ENCODE measurements at places on chromosomes 5 and 9.

DNA sequence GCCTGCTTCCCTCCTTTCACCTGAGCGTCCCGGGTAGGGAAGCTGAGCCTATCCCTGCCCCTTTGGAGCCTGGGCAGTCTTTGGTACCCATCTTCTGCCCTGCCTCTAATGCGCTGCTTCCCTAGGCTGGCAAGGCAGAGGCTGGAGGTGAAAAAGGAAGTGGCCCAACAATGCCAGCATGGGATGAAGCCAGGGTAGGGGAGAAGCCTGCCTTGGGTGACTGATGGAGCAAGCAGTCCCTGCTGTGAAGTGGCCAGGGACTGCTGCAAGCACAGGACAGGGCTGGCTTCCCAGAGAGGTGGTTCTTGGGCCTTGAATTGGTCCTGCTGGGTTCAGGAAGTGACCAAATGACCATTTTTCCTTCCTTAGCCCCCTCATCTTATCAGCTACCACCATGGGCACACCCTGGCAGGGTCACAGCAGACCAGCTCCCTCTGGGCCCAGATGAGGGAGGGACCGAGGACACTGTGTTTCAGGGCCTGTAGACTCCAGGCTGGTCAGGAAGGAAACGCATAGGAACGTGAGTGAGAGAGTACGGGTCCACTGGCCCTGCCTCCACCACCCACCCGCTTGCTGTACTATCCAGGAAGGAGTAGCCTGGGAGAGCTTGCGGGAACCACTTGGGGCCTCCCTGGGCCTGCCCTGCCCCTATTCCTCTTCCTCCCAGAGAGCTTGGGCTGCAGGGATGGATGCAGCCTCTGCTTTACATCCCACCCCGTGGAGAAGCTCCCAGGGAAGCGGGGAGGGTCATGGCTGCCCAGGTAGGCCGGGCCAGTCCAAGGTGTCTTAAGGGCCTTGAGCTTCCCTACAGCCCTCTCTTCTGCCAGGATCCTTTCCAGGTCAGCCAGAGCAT lies 102.6 kb downstream of the DAB2IP start:
- DNase-seq, result no peak

DNA sequence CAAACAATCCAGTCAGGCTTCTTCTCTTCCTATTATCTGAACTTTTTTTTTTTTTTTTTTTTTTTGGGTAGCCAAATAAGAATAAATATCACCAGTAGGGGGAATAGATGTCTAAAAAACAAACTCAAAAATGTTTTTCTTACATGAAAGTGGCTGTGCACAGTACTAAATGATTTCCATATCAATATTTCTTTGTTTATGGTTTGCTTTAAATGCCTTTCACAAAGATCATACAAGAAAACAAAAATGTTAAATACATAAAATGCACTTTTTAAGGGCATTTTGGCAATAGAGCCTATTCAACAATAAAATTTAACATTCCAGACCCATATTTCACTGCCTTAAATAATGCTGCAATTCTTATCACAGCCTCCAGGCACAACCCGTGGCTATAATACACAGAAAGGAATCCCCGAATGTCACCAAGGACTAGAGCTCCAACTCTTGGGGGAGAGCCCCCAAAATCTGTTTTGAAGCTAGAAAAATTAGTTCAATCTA lies 91.1 kb upstream of the TBCA start:
- DNase-seq, result peak; percentile 41

- DNase-seq, result no peak
Measured at GRCh38 chr5:75009556-75010345, 42.6 kb downstream of the GCNT4 start.

- no peak for DNase-seq
Measured at GRCh38 chr9:137460363-137461315, 1.5 kb upstream of the NSMF start.

DNA sequence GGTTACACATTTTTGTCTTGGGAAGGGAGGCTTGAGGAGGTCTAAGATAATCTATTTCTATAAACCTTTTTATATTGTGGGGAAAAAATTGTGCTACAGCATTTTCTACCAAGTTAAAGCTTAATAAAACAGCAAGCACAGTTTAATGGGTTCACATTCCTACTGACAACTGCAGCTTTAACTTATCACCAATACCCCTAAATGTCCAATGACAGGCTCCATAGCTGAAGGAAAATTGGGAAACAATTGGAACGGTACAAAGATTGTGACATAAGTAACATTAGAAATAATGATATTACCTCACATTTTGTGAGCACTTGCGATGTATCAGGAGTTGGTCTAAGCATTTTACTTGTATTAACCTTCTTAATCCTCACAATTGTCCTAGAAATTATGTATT lies 79.5 kb upstream of the HAPLN1 start:
- no peak for DNase-seq

DNA sequence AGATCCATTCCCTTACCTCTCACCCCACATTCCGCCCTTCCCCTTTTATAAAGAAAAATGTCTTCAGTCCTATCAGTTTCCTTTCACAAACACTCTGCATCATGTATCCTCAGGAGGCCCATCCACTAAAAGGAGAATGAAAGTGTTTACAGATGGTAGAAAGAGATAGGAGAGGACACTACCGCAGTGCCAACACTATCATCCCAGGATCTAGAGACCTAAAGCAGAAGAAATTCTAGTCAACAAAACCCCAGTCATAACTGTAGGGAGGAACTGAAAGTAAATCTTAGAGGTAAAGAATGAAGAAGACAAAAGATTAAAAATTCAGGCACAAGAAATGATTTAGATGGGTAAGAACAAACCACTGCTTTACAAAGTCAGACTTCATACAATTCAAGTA lies 114.1 kb downstream of the MLLT3 start:
- peak; percentile 57 for DNase-seq

Data from EH (cell line).